Stromal cell of bone marrow (primary cell): ENCODE measurements at places on chromosomes 7 and 10.
A peak's percentile ranks its signal among the peaks of the same experiment; 100 is the strongest.

DNA sequence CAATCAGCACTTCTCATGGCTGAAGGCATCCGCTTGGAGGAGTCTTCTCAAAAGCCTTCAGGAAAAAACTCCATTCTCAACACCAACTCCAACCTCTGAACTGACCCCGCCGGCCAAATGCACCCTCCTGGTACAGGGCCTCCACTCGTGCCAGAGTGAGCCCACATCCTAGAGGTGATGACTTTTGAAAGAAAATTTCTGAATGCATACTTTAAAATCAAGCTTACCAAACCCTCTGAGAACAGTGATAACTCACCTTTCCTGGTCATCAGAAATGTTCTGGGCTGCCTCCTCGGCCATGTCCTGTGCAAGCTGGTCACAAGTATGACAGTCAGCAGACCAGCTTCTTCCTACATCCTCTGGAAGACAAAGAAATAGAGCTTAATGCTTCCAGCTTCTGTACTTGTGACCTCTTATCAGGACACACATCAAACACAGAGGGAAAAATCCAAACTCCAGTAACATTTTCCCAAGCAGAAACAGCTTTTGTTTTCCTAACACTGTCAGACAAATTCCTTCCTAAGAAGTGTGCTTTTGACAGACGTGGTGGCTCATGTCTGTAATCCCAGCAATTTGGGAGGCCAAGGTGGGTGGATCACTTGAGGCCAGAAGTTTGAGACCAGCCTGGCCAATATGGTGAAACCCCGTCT is at the start of gene PKD1L1:
Gene PKD1L1, minus strand, starts transcription at position 326 of the 650 bp plus-strand sequence. Its CDS starts 26 bp downstream, at position 300.
- DNase-seq, result no peak

DNA sequence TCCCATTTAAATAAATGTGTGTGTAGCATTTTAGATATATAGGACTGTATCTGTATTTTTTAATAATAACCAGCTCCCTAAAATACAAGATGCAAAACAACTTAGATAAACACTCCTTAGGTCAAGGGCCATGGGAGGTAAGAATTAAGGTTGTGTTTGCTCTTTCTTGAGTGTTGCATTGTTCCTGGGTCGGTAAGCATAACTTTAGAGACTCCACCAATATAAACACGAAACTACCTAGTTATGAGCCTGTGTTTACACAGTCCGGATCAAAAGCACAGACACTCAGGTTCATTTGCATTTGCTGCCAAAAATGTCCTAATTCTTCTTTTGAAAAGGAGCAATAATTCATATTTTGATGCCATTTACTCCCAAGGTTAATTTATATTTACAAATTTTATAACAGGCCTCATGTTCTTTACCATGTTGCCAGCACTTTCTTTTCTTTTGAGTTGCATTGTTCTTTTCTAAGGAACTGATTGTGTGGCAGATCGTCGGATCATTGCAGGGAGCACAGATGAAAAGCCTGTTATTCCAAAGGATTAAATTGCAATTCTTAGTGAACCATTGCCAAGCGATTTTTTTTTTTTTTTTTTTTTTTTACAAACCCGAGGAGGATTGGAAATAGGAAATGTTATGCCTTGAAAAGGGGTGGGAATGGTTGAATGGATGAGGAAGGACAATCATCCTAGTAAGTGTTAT is 45.8 kb upstream of the GLCCI1 start:
- DNase-seq, result no peak

GRCh38 chr10:87862679-87863052 is 667 bp downstream of the KLLN start:
- DNase-seq, result no peak

DNA sequence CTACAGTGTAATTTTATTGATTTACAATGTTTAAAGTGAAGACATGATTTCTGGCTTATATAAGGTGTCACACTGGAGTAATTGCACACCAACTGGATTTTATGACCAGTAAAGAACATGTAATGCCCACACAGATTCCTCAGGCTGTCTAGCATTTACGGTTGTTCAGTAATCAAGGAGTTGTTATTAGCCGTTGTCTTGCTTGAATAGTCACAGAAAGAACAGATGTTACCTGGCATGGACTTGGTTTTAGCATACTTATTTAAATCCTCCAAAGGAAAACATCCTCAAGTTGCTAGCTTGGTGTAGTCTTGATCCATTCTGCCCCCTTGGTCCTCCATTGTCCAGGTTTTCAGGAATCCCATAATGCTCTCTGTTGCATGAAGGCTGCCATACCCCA is 65.8 kb downstream of the POU6F2 start:
- no peak for DNase-seq

- DNase-seq, result no peak
These were observed 3.9 kb downstream of the FAM20C start for GRCh38 chr7:196283-196682.

DNA sequence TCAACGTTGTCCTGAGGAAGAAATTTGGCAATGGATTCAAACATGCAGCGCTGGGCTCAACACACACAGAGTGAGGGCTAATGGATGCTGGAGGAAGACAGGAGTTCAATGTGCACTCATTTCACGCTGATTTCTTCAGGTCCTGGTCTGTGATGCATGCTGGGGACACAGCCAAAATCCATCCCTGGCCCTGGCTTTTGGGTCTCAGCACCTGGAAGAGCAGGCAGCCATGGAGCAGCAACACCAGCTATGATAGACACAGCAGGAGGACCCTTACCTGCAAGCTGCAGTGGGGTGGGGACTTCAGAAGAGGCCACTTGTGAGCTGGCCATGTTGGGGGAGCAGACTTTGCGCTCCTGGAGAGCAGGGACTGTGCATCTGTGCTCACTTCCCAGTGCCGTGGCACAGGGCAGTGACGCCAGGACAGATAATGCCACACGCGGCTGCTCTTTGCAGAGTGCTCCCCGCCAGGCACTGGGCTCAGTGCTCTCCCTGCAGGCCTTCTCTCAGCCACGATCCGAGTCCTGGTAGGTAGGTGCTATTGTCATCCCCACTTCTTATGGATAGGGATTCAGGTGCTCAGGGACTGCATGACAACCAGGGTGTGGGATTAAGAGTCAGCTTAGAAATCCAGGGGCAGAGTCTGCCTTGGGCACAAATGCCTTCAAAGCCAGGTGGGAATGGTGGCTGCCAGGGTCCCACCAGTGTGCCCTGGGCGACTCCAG is 138.8 kb upstream of the UNC5B start:
- no peak for DNase-seq

DNA sequence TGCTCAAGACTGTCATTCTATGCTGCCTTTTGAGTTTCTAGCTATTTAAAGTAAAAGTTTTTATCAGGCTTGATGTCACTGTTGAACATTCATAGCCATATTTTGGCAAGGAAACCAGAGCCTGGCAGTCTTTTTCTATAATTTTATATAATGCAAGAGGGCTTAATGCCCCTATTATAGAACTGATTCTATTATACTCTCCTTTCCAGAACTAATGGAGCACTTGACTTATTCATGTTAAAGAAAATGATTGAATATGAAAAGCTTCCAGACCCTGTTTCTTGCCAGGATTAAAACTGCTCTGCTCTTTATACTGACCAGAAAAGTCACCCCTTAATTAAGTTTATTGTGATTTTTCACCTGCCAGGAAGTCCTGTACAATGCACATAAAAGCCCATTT is 337.6 kb upstream of the CHRM2 start:
- DNase-seq, result no peak

GRCh38 chr10:112524641-112525040 is 77.6 kb downstream of the VTI1A start:
- DNase-seq, result no peak

GRCh38 chr7:80722616-80723195 is 84.3 kb downstream of the CD36 start:
- DNase-seq, result peak; percentile 99

- DNase-seq, result no peak
These were observed 80.1 kb upstream of the ADO start for GRCh38 chr10:62724465-62724864.

- no peak for DNase-seq
These were observed 36.3 kb downstream of the GPR22 start for GRCh38 chr7:107505997-107506673.

GRCh38 chr10:46292573-46293023 is 5.8 kb downstream of the ANTXRL start:
- no peak for DNase-seq
